Osteocyte (in vitro differentiated cells): ENCODE measurements at places on chromosomes 4 and X. TPM values are rescaled to one million over a fixed set of nuclear protein-coding genes. Genes with fewer than 3 reads are reported as not detected.

DNA sequence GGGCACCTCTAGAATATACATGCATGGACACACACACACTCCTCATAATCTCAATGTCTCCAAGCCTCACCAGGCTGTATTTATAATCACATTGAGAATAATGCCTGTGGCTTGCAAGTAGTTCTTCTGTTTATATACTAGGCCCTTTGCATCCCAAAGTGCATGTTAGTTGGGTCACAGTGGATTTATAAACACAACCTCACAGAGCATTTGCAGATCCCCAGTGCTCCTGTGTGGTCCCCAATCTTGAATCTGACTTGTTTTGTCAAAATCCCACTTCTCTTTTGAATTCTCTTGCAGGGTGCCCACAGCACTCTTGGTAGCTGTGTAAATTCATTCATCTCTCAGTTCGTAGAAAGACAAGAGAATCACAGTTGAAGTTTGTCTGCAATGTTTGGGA lies 49.6 kb upstream of the PROM1 start:
- no peaks in the 10 kb centered on the region for H3K36me3 ChIP-seq
- H3K4me1 ChIP-seq: no peaks in the 10 kb centered on the region
- no peak overlapping the region for H3K27ac ChIP-seq
- no peak overlapping the region for H3K4me3 ChIP-seq
- peaks cover 41% of the 10 kb centered on the region for H3K27me3 ChIP-seq
- DNase-seq: no peak

GRCh38 chr4:687971-688853 lies 739 bp downstream of the SLC49A3 start:
- H3K27me3 ChIP-seq: no peaks in the 10 kb centered on the region
- no peaks in the 10 kb centered on the region for H3K36me3 ChIP-seq
- no peak for DNase-seq
- peaks cover 15% of the 10 kb centered on the region for H3K4me1 ChIP-seq
- no peak overlapping the region for H3K27ac ChIP-seq

Gene PGAM4
- total RNA-seq: not detected in 2 replicates

GRCh38 chrX:25002661-25003020 lies 13.1 kb downstream of the ARX start:
- peaks cover 2% of the 10 kb centered on the region for H3K36me3 ChIP-seq
- no peak for DNase-seq
- no peak overlapping the region for H3K27ac ChIP-seq
- H3K4me3 ChIP-seq: peak overlapping the region; percentile 64

Gene CCKAR
- total RNA-seq: not detected in 2 replicates

Gene FRMPD3
- total RNA-seq: not detected in 2 replicates

- H3K27me3 ChIP-seq: peaks cover 42% of the 10 kb centered on the region
- no peaks in the 10 kb centered on the region for H3K4me1 ChIP-seq
- no peak for DNase-seq
- H3K4me3 ChIP-seq: no peak overlapping the region
- H3K27ac ChIP-seq: no peak overlapping the region
Measured at GRCh38 chr4:47367761-47368160, 95.7 kb downstream of the COMMD8 start.

Gene NALF2
- not detected in 2 replicates for total RNA-seq

Gene MAOA
- 0.26 and 0.32 TPM in 2 replicates for total RNA-seq

GRCh38 chr4:96149894-96150293 lies 310.0 kb downstream of the PDHA2 start:
- no peaks in the 10 kb centered on the region for H3K36me3 ChIP-seq
- DNase-seq: no peak
- no peaks in the 10 kb centered on the region for H3K27me3 ChIP-seq
- no peak overlapping the region for H3K4me3 ChIP-seq
- no peaks in the 10 kb centered on the region for H3K4me1 ChIP-seq

DNA sequence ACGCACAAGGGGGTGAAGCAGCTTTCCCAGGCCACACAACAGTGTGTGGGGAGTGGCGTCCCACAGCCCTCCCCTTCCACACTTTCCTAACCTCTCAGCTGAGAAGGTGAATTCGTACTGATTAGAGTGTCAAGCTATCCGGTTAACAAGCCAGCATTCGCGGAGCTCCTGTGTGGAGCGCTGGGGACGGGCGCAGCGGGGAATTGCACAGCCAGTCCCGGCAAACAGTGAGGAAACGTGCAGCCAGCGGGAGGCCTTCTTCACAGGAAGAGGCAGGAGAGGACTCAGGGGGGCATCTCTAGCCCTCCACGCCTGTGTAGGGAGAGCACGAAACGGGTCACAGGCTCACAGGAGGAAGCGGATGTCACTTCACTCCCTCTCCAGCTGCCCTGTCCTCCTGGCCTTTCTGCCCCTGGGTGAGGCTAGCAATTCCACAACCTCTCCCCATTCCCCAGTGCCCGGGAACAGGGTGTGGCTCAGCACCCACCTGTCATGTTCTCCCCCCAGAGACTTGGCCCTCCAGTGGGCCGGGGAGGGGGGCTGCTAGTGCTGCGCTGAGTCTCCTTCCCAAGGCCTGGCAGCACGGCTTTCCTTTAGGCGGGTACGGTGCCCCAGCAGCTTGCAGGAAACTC lies 117.3 kb downstream of the CPZ start:
- H3K4me1 ChIP-seq: peaks cover 2% of the 10 kb centered on the region
- peaks cover 15% of the 10 kb centered on the region for H3K27me3 ChIP-seq
- peak; percentile 80 for DNase-seq

- no peaks in the 10 kb centered on the region for H3K36me3 ChIP-seq
- peaks cover 23% of the 10 kb centered on the region for H3K4me1 ChIP-seq
- H3K27me3 ChIP-seq: no peaks in the 10 kb centered on the region
- H3K27ac ChIP-seq: peak overlapping the region; percentile 90
- H3K4me3 ChIP-seq: peak overlapping the region; percentile 92
Measured at GRCh38 chrX:71532078-71532752, 689 bp upstream of the OGT start.

- H3K27me3 ChIP-seq: no peaks in the 10 kb centered on the region
- no peak overlapping the region for H3K27ac ChIP-seq
- no peak for DNase-seq
- H3K4me1 ChIP-seq: peaks cover 2% of the 10 kb centered on the region
- H3K4me3 ChIP-seq: no peak overlapping the region
Measured at GRCh38 chr4:155751569-155751968, 7.3 kb upstream of the GUCY1B1 start.

DNA sequence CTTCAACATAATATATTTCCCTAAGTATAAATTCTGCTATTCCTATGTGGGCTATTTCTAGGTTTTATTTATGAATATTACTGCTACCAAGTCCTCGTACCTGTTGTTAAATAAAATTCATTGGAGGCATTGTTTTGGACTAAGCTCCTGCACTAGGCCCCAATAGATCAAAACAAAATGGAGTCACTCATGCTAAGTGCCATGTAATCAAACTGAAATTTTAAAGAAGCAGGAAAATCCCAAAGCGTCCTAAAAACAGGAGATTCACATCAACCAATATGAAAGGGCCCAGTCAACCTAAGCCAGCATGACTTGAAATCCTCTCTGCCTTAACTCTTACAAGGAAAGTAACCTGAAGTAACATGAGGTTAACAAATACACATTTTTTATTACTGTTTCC lies 743.2 kb downstream of the TRAM1L1 start:
- no peaks in the 10 kb centered on the region for H3K4me1 ChIP-seq
- no peak for DNase-seq
- no peaks in the 10 kb centered on the region for H3K36me3 ChIP-seq

GRCh38 chrX:9522378-9523155 lies 57.7 kb downstream of the TBL1X start:
- DNase-seq: no peak
- no peak overlapping the region for H3K4me3 ChIP-seq
- H3K27me3 ChIP-seq: no peaks in the 10 kb centered on the region

GRCh38 chr4:126784966-126785580 lies 847.7 kb upstream of the INTU start:
- H3K4me3 ChIP-seq: no peak overlapping the region
- no peaks in the 10 kb centered on the region for H3K27me3 ChIP-seq
- no peak overlapping the region for H3K27ac ChIP-seq
- H3K4me1 ChIP-seq: peaks cover 2% of the 10 kb centered on the region
- no peaks in the 10 kb centered on the region for H3K36me3 ChIP-seq

DNA sequence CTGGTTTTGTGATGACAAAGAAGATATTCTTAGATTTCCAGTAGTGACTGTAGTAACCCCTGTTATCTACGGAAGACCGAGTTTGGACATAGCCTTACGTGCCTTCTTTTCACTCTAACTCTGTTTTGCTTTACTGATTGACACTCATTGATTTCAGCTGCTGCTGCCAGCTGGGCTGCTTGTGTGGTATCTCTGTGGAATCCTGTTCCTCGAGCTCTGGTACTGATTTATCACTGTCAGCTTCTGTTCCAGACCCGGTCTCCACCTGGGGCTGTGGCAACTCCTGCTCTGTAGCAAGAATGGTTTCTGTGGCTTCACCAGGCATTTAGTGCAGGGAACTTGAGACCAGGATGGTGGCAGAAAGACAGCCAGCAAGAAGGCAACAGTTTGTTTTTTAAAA lies 24.6 kb upstream of the LAP3 start:
- peaks cover 4% of the 10 kb centered on the region for H3K4me1 ChIP-seq
- H3K4me3 ChIP-seq: no peak overlapping the region
- no peak for DNase-seq
- H3K36me3 ChIP-seq: no peaks in the 10 kb centered on the region
- peaks cover 32% of the 10 kb centered on the region for H3K27me3 ChIP-seq

Gene FAM9C
- not detected in 2 replicates for total RNA-seq

DNA sequence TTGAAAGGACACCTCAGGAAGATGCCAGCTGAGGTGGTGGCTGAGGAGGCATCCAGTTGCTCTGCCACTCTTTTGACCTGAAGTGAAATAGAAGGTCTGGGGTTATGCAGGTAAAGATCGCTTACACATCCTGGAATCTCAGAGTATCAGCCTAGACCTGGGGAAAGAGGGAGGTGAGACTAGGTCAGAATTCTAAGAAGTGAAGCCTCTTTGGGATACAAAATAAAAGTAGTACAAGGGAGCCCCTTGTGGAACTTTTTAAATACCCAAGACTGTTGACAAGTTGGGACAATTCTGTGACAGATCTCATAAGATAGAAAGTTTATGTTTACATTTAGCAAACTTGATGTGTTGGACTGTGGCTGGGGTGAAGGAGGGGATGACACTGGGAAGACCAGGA lies 263.1 kb downstream of the SPRY1 start:
- no peak overlapping the region for H3K4me3 ChIP-seq
- no peaks in the 10 kb centered on the region for H3K27me3 ChIP-seq
- H3K4me1 ChIP-seq: peaks cover 33% of the 10 kb centered on the region
- no peak for DNase-seq
- H3K27ac ChIP-seq: no peak overlapping the region

Gene ASB11
- not detected in 2 replicates for total RNA-seq

DNA sequence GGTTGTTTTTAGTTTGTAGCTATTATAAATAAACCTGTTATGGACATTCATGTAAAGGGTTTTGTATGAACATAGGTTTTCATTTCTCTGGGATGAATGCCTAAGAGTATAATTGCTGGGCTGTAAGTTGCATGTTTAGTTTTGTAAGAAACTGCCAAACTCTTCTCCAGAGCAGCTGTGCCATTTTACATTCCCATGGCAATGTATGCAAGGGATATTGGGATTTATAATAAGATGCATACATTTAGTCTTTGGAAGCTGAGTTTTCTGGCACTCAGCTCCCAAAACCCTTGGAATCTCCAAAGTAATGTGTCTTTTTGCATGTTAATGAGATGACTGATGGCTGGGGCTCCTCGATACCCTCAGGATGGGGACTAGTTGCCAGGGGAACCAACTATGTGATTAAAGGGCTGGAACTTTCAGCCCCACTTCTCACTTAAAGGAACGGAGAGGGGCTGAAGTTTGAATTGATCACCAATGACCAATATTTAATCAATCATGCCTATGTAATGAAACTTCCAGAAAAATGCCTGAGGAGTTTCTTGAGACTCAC lies 44.0 kb downstream of the SERTM2 start:
- no peak overlapping the region for H3K27ac ChIP-seq
- no peaks in the 10 kb centered on the region for H3K4me1 ChIP-seq
- DNase-seq: no peak

DNA sequence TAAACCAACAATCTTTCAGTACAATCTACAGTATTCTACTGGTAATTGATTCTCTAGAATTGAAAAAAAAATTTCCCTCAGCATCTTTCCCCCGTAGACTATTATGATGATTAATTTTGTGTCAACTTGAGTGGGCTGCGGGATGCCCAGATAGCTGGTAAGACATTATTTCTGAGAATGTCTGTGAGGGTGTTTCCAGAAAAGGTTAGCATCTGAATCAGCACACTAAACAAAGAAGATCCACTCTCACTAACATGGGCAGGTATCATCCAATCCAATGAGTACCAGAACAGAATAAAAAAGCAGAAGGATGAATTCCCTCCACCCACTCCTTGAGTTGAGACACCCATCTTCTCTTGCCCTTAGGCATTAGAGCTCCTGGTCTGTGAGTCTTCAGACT lies 186.1 kb upstream of the MAB21L2 start:
- no peaks in the 10 kb centered on the region for H3K4me1 ChIP-seq
- H3K27ac ChIP-seq: no peak overlapping the region
- no peak for DNase-seq

GRCh38 chr4:184395971-184396391 lies 78.4 kb downstream of the IRF2 start:
- no peaks in the 10 kb centered on the region for H3K27me3 ChIP-seq
- no peak for DNase-seq
- H3K36me3 ChIP-seq: peaks cover 72% of the 10 kb centered on the region
- H3K4me1 ChIP-seq: peaks cover 22% of the 10 kb centered on the region

DNA sequence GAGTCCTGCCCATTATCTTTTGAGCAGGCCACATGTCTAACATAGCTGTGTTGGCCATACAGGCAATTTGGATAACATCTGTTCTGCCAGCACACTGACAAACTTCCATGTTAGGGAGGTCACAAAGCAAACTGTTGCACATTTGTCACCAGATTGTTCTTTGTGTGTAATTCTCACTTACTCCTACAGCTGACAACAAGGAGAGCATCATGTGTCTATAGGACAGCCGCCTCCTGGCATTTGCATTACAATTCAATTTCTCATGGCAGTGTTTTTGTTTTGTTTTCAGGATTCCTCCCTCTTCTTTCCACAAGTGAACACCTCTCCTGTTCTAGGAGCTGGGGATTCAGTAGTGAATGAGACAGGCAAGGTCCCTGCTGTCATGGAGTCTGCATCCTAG lies 94.3 kb upstream of the LEF1 start:
- no peak for DNase-seq
- no peaks in the 10 kb centered on the region for H3K4me1 ChIP-seq
- peaks cover 41% of the 10 kb centered on the region for H3K27me3 ChIP-seq
- no peaks in the 10 kb centered on the region for H3K36me3 ChIP-seq
- no peak overlapping the region for H3K27ac ChIP-seq

DNA sequence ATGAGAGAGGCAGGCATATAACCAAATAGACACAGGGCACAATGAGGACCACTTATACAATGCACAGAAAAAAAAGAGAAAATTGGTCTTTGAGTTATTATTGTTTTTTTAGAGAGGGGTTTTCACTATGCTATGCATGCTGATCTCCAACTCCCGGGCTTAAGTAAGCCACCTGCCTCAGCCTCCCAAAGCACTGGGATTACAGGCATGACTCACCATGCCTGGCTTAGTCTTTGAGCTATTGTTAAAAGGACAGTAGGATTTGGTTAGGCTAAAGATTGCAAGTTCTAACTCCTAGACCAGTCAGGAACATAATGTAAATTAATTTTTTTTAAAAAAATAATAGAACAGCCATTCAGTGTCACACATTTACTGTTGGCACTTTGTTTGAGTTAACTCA lies 340.1 kb downstream of the GPAT3 start:
- no peak overlapping the region for H3K4me3 ChIP-seq
- H3K36me3 ChIP-seq: no peaks in the 10 kb centered on the region
- H3K27ac ChIP-seq: no peak overlapping the region
- H3K27me3 ChIP-seq: no peaks in the 10 kb centered on the region
- no peaks in the 10 kb centered on the region for H3K4me1 ChIP-seq
